ENCODE measurements at places on chromosomes 3 and 15. TPM values are rescaled to one million over a fixed set of nuclear protein-coding genes. Genes with fewer than 3 reads are reported as not detected.

DNA sequence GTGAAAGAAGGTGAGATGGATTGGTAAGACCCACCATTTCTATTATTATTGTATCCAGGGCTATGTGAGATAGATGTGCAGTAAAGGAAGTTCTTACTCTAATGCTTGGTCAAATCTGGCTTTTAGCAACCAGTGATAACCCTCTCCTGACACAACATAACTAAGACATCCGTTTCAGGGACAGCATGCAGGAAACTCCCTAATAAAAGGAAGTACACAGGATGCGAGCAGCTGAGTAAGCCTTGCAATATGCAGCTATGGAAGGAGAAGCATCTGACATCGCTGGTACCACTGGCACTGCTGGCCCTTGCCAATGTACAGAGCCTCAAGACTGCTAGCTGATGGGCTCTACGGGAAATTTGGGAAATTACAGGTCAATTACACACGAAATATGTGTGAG is 662.3 kb downstream of the NR2F2 start:
- no peak for DNase-seq

GRCh38 chr15:67066959-67067853 is 1.8 kb downstream of the SMAD3 start:
- peak; percentile 13 for DNase-seq

- DNase-seq: no peak
Measured at GRCh38 chr3:41794748-41795589, 166.9 kb downstream of the ULK4 start.

DNA sequence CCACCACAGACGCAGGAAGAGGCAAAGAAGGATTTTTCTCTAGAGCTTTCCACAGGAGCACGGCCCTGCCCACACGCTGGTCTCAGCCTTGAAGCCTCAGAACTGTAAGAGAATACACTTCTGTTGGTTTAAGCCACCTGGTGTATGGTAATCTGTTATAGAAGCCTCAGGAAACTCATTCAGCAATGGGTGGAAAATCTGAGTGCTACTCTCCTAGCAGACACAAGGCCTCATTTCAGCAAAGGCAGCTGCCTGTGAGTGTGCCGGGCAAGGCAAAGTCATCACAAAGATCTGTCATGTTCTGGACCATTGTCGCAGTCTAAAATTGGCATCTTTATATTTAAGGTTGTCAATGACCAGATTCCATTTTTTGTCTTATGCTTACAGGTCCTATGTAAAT is 31.0 kb downstream of the ATP10A start:
- no peak for DNase-seq

- DNase-seq: no peak
Measured at GRCh38 chr3:151124476-151124875, 39.0 kb downstream of the MED12L start.

DNA sequence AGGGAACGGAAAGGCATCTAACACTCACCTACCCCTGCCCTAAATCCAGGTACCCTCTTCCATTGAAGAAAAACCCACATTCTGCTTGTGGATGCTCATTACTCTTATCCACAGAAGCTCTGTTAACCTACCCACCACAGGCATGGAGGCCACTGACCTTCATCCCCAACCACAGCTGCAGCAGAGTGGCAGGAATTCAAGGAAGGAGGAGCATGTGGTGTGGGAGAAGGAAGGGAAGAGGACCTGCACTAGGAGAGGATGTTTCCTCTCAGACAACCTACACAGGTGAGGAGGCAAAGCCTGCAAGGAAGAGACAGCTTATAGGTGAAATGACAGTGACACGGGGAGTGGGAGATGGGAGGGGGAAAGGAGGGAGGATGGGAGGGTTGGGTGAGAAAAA is 192.5 kb upstream of the TSC22D2 start:
- no peak for DNase-seq

DNA sequence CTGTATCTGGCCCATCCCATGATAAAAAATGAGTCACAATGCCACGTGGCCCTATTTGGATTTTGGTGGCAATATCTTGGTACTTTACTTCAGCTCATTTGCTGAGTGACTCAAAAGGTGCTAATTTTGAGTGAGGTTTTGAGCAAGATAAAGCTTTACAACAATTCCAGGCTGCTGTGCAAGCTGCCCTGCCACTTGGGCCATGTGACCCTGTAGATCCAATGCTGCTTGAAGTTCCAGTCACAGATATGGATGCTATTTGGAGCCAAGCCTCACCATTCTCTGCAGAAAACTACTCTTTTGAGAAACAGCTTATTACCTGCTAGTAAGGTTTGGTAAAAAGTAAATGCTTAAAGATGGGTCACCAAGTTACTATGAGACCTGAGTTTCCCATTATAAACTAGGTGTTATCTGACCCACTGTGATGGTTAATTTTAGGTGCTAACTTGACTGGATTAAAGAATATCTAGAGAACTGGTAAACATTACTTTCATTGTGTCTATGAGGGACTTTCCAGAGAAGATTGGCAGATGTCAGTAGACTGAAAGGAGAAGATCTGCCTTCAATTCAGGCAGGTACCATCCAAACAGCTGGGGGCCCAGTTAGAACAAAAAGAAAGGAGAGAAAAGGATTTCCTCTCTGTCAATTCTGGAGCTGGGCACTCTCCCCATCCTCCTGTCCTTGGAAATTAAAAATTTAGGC is 1083.9 kb downstream of the DIPK2A start:
- no peak for DNase-seq

DNA sequence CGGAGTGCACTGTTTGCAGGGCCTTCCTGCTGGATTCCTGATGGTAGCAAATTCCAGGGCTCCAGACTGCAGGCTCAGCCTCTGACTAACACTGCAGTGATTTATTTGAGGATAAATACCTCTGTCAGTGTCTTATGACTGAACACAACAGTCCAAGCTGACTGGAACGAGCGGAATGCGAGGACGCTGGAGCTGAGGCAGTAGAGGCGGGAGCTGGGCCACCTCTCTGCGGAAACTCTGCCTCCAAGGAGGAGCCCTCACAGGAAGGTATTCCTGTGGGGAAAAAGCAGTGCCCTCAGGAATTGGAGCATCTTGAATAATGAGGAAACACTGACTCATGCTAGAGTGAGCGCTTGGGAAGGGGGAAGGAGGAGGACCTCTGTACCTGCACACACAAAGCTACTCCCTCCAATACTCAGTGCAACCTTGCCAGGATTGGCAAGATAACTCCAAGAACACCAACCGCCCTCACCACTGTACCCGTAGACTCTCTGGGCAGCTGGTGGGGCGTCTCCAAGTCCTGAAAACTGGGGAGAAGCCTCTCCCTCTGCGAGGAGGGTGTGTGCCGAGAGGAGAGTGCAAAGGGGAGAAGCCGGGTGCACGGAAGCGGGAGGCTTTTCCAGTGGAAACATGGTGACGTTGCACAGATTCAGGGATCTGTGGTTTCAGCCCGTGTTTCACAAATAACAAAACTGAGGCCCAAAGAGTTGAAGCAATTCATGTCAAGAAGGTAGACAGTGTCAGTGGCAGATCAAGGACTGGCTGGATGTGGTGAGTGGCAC is 43.0 kb downstream of the VGLL4 start:
- no peak for DNase-seq

GRCh38 chr3:69881051-69881450 is 118.5 kb upstream of the SAMMSON start:
- no peak for DNase-seq

DNA sequence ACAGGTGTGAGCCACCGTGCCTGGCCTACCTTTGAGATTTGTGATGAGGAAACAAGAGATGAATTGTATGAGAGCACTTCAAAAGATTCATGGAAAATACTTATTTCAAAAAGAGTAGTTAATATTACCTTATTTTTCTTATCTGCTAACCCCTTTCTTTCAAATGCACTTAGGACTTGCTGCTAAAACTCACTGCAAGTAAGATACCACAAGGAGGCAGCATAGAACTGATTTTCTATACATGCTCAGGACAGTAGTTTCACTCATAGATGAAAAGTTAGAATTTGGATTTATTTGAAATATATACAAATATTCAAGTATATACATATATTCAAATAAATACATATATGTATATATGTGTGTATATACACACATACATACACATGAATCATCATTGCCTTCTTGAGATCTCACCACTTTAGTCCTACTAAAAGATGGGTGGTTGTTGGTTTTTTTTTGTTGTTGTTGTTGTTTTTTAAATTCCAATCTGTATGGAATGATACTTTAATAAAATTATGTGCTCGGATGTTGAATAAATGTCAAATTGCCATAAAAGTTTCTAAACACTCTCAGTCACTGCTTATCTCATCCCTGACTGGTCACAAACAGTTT is 2.4 kb downstream of the CCNDBP1 start:
- DNase-seq: peak; percentile 36

GRCh38 chr3:149152420-149152819 is 23.0 kb downstream of the HPS3 start:
- DNase-seq: peak; percentile 26

GRCh38 chr3:28950614-28951013 is 330.3 kb upstream of the RBMS3 start:
- DNase-seq: no peak

DNA sequence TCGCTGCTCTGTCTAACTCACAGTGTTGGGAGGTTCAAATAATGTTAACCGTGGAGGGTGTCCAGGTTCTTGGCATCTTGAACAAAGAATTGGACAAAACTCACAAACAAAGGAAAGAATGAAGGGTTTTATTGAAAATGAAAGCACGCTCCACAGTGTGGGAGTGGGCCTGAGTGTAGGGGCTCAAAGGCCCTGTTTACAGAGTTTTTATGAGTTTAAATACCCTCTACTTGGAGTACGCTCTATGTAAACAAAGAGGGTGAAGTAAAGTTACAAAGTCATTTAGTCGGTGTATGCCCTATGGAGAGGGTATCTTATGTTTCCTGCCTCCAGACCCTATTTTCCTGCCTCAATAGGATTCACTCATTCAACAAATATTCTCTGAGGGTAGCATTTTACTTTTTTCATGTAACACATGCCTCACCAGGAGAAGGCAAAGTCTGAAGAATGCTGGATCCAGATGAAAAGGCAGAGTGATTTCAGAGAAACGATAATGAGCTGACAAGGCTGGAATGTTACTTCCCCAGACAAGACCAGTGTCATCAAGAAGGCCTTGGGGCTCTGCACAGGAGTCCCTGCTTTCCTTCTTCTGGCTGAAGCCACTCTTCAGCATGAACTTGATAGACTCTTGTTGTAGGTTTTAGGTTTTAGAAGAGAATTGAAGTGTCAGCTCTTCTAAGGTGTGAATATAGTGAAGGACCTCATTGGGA is 163.6 kb downstream of the FAM43A start:
- no peak for DNase-seq

DNA sequence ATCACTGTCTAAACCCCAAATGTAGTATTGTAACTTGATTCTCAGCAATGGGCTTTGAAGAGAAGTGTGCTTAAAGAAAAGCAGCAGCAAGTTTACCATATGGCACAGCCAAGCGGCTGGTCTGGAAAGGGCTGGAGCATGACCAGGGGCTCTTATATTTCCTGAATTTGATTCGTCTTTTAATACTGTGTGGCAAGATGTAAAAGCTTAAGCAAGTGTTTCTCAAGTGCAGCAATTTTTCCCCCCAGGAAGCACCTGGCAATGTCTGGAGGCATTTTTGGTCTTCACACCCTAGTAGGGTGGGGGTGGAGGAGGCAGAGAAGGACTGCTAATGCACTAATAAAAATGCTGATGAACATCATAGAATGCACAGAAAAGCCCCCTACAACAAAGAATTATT is 397.9 kb downstream of the NTRK3 start:
- no peak for DNase-seq

DNA sequence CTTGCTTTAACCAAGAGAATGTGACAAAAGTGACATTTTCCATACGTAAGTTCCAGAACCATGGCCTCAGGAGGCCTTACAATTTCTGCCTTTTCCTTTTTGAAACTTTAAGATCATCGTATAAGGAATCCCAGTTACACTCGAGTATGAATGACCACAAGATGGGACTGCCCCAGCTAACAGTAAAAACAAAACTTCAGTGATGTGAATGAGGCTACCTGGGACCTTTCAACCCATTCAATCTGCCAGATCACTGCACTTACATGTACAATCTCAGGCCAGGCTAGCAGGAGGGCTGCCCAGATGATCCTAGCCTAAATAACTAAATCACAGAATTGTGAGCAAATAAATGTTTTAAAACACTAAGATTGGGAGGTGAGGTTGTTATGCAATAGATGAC is 328.8 kb downstream of the CNTN6 start:
- no peak for DNase-seq

DNA sequence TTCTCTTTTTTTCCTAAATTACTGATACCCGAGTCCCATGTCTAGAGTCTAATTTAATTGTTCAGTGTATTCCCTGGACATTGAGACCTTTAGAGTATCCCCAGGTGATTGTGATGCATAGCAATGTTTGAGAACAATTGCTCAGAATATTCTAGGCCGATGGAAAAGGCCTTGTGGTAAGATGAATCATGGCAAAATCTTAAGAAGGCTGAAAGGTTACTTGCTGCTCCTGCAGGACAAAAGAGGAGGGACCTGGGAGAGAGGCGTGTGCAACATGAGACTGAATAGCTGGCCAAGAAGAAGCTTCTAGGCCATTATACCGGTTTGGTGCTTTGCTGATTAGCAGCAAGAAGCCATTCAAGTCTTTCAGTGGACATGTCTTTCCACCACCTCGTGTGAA is 256.6 kb downstream of the ROBO2 start:
- no peak for DNase-seq

- DNase-seq: no peak
Measured at GRCh38 chr3:81793410-81793809, 32.0 kb upstream of the GBE1 start.

DNA sequence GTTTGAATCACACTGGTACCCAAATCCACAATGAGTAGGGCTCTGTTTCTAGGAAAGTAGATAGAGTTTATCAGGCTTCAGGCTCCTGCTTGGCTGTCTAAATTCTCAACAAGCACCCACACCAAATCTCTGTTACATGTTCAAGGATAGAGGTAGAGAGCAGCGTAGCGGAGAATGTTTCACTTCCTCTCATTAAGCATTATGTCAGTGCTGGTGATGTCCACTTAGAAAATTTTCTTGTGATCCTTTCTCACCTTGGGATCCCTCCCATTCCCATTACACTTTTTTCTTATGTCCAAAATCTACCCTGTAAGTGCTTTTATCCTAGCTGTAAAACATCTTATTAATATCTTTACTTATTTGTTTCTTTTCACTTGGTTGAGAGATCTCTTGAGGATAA is 34.7 kb upstream of the GCSAM start:
- DNase-seq: no peak

- no peak for DNase-seq
Measured at GRCh38 chr15:89599021-89599420, 23.8 kb downstream of the TICRR start.

GRCh38 chr15:52031556-52031955 is 12.5 kb downstream of the MAPK6 start:
- DNase-seq: no peak

Gene CPN2
- not detected for total RNA-seq

Gene SCG5
- 3.7 TPM for total RNA-seq

Gene UPK1B
- not detected for total RNA-seq

Gene NEK10
- total RNA-seq: 0.56 TPM

Gene CNTN6
- not detected for total RNA-seq

Gene GNB5
- total RNA-seq: 34.2 TPM

Gene SI
- not detected for total RNA-seq

Gene AADAC
- total RNA-seq: not detected

Gene ST3GAL6
- total RNA-seq: 0.07 TPM

Gene HAPLN3
- total RNA-seq: 86.1 TPM

Gene EXD1
- not detected for total RNA-seq

Gene IQCF5
- not detected for total RNA-seq

Gene DAZL
- total RNA-seq: not detected

Measured in activated CD4-positive, alpha-beta T cell treated with anti-CD3 and anti-CD28 coated beads, Interleukin-2, amount 10 ng/mL, durations not matched to agents 7 days and 5 days (primary cell).